ENCODE measurements at places on chromosomes 6 and 20. TPM values are rescaled to one million over a fixed set of nuclear protein-coding genes. Genes with fewer than 3 reads are reported as not detected.

The ETV7 gene
- polyA plus RNA-seq: 0.11 TPM

- DNase-seq: no peak
Observed at GRCh38 chr6:45532721-45533210, 155.0 kb upstream of the SUPT3H start.

GRCh38 chr6:27726619-27727023 is 185.6 kb downstream of the OR2B2 start:
- DNase-seq: no peak

The ZBTB9 gene
- polyA plus RNA-seq: 9.2 TPM

GRCh38 chr6:34465531-34466241 is at the start of gene PACSIN1:
Gene PACSIN1 (plus strand): TSS chr6:34466076. CDS start chr6:34526306, 60,230 bp downstream.
- no peak for DNase-seq

DNA sequence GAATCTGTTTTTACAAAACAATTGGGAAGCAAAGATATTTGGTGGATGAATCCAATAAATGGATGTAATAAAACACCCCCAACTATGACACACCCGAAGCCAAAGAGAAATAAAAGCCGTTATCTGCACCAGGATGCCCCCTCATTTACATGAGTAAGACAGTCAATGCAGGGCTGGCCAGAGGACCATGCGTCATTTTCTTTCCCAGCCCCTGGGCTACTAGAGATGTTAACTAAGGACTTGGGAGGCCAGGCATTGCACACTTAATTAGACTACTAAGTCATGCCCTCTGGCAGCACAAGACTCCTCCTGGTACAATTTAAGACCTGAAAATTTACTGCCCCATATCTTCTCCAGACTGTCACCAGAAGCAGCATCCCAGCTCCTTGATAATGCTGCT is 3.2 kb downstream of the LEMD2 start:
- no peak for DNase-seq

The HAO1 gene
- not detected for polyA plus RNA-seq

GRCh38 chr20:49747707-49748524 is 34.2 kb upstream of the B4GALT5 start:
- no peak for DNase-seq

The PLAGL2 gene
- 14.5 TPM for polyA plus RNA-seq

The PTCRA gene
- 0.47 TPM for polyA plus RNA-seq

- DNase-seq: no peak
Observed at GRCh38 chr20:58436868-58437645, 48.0 kb downstream of the VAPB start.

GRCh38 chr20:62744741-62745191 is 36.1 kb downstream of the NTSR1 start:
- no peak for DNase-seq

The NKAIN2 gene
- polyA plus RNA-seq: 40.0 TPM
